ENCODE measurements at places on chromosomes 2 and 18.

DNA sequence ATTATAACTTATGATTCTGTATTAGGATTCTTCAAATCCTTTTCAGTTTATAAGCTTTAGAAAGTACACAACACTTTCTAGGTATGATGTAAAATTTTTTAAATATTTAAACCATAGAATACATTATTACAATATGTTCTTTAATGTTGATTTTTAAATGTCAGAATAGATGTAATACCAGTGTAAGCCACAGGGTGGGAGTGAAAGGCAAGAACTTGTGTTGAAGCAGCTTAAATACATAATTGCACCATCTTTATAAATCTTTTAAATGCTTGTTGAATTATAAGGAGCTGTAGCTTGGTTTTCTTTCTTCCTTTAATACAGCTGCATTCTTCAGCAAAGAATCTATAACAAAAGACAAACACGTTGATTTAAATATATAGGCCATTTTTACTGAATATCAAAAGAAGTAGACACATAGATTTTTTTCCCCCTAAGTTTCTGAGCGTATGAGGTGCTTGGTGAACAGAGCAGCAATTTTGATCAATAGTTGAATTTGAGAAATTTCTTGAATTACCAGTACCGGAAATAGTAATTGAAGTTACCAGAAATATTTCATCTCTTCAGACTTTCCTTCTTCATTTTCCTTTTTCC, 63.0 kb downstream of the TANK start:
- DNase-seq, result no peak

DNA sequence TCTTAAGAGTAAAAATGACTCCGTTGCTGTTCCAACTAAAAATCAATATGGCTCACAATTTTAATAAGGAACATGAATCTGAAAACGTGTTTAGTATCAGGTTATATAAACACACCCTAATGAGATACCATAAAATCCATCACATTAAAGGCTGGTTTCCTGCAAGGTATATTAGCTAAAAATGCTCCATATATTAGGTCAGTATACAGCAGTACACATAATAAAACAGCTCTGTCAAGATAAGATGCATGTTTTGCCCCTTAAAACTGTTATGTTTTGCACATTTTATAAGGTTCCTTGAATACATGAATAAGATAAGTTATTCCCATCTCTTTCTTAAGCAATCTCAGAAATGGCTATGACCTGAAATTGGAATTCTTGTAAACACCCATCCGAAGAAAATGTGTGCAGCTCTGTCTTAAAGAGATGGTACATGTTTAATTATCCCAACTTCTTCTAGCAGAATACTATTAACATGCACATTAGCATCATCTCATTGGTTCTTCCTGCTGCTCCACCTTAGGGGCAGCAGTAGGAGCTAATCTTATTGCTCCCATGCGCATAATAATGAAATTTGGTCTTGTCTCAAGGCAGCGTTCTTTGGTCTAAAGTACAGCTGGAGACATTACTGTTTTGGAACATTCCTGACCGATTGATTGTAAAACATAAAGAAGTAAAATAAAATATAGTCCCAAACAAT, 836.1 kb upstream of the FANCL start:
- DNase-seq, result no peak

DNA sequence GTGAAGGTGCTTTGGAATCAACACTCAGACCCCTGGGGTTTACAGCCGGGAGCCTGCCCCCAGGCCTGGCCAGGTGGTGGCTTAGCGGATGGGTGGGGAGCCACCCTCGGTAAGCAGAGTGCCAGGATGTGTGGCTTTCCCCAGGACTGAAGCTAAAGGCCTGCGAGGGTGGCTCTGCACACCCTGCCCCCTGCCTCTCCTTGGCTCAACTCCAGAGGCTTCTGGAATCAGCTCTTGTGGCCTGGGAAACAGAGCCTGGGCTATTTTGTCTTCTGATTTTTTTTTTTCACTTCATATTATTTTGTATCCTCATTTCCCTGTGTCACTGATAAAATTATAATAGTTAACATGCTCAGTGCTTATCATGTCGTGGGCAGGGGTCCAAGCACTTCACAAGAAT, 79.8 kb downstream of the RHOB start:
- DNase-seq, result no peak

- DNase-seq, result no peak
These were observed 172.3 kb downstream of the ALPK2 start for GRCh38 chr18:58456625-58457024.

- no peak for DNase-seq
These were observed 111.4 kb upstream of the CDC42EP3 start for GRCh38 chr2:37782721-37783371.

DNA sequence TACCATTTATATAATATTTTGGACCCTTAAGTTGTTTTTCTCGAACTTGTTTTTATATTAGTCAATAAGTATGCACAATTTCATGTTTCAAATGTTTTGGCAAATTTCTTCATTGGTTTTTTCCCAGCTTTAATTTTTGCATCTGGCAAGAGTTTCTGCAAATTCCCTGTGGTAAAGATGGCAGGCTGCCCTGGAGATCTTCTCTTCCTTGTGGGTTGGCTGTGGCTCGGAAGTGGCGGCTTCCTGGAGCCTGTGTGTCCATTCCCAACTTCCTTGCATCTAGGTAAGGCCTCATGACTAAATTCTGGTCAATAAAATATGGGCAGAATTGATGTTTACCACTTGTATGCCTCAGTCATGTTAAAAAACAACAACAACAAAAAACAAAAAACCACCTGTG, 818.6 kb downstream of the EPHA4 start:
- no peak for DNase-seq

- no peak for DNase-seq
These were observed 78.2 kb downstream of the PTGR3 start for GRCh38 chr18:75130591-75131328.

DNA sequence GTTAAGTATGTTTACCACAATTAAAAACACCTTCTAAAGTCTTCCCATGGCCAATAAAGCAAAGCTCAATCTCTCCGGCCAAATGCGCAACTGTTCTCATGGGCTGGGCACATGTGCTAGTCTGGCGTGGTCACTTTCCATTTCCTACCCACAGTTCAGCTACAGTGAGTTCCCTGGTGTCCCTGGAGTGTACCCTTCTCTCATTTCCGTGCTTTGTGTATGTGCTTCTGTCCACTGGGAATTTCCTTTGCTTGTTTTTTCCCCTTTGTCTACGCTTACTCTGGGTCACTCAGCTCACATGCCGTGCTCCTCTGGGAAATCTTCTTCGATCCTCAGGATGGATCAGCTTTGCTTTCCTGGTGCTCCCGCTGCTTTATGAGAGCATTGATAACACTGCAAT, 69.6 kb upstream of the GYPC start:
- DNase-seq, result no peak

GRCh38 chr2:68643011-68643873, at the start of gene PROKR1:
TSS of gene PROKR1 (plus strand) at chr2:68643579. CDS start at chr2:68645822, 2,243 bp downstream.
- no peak for DNase-seq

- no peak for DNase-seq
These were observed 124.1 kb upstream of the HNRNPA3 start for GRCh38 chr2:177088529-177088928.

DNA sequence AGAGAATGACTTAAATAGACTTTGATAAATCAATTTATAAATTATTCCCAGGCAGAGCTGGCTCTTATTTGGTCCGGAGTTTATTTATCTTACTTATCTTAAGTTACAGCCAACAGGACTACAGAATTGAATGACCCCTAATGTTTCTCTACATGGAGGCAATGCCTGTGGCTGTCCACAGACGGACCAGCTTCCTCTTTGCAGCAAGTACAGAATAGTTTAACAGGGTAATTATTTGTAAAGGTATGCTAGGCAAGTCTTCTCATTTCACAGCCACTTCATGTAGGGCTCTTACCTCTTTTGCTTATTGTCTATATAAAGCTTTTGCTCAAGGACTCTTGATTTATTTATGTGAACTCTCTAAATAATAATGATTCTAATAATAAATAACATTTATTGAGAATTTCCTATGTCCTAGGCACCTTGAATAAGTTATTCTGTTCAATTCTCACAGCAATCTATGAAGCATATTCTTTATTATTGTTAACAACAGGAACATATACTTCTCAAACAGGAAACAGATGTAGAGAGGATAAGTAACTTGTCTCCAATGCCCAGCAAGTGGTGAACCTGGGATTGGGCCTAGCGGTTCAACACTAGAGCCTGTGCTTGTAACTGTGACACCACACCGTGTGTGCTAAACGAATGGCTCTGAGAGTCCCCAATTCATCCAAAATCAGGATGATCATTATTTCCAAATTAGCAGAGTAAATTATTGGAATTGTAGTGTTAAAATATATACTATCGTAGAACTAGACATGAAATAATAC, 58.8 kb upstream of the NXPH2 start:
- no peak for DNase-seq

GRCh38 chr2:221571025-221571550, 1.0 kb downstream of the EPHA4 start:
- DNase-seq, result peak; percentile 37

- peak; percentile 18 for DNase-seq
These were observed 68.8 kb downstream of the DOK6 start for GRCh38 chr18:69469444-69469919.

DNA sequence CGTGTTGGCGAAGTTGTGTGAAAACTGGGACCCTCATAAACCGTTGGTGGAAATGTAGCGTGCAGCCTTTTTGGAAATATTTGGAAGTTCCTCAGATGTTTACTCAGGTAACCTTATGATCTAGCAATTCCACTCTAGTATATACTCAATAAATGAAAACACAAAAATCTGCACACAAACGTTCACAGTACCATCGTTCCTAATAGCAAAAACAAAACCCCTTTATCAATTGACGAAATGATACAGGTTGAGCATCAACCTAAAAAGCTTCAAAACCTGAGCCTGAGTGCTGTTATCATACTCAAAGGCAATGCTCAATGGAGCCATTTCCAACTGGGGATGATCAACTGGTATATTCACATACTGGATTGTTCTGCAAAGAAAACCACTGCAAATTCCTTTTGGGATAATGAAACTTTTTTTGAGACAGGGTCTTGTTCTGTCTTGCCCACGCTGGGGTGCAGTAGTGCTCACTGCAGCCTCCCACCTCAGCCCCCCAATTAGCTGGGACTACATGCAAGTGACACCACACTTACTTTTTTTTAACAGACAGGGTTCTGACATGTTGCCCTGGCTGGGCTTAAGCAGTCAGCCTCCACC, 777 bp upstream of the C18orf32 start:
- DNase-seq, result no peak

GRCh38 chr2:204454672-204455380, 90.4 kb upstream of the PARD3B start:
- DNase-seq, result no peak

DNA sequence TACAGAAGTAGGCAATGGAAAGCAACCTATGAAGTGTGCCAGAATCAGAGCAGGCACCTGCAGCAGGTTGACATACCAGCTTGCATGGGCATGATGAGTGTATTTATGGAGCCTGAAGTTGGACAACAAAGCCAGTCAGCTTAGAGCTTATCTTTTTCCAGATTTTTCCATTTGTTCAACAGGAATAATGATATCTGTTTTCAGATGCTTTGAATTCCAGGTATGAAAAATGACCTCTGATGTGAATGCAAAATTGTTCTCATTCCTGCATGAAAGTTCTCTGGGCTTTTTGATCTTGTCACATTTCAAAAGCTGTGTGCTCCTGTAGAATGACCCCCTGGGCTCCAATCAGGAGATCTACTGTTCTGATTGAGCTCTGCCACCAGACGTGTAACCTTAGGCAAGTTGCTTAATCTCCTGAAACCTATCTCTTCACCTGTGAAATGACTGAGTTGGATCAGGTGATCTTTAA, 38.2 kb upstream of the VIT start:
- DNase-seq, result no peak

GRCh38 chr2:20436716-20437470, 10.0 kb upstream of the RHOB start:
- DNase-seq, result no peak

DNA sequence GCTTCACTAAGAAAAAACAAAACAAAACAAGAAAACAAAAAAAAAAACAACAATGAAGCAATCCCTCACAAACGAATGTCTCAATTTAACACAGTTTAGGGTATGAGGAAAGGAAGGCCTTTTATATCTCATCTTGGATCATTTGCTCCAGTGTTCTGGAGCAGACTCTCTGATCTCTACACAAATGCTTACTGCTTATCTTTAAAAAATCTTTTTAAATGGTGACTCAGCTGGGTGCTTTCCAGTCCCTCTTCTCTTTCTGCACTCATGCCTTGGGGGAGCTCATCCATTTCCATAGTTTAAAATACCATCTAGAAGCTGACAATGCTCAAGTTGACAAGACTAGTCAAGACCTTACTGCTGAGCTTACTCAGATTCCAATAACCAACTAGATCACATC, 56.2 kb downstream of the ETAA1 start:
- no peak for DNase-seq

GRCh38 chr2:182496596-182496995, 69.8 kb upstream of the PDE1A start:
- DNase-seq, result no peak

DNA sequence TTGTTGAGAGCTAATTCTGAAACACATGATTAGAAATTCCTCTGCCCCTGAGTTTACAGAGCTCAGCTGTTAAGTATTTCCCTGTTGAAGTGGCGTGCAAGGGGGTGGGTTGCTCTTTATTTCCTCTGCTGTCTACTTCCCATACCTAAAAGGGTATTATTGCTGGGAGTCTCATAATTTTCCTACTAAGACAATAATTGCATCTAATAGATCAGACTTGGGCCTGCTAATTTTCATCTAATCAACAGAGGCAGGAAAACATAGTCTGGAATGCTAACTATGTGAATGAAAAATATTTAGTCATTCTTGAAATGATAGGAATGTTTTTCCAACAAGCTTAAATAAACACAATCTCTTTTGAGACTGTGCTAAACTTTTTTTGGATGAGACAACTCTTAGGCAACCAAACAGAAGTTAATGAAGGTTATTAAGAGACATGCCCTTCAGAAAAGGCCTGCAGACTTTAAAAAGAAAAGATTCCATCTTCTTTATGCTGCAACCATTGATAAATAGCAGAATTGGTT, 111.4 kb downstream of the FEZ2 start:
- DNase-seq, result no peak

- no peak for DNase-seq
These were observed 120.1 kb downstream of the LRP1B start for GRCh38 chr2:142010477-142011270.

DNA sequence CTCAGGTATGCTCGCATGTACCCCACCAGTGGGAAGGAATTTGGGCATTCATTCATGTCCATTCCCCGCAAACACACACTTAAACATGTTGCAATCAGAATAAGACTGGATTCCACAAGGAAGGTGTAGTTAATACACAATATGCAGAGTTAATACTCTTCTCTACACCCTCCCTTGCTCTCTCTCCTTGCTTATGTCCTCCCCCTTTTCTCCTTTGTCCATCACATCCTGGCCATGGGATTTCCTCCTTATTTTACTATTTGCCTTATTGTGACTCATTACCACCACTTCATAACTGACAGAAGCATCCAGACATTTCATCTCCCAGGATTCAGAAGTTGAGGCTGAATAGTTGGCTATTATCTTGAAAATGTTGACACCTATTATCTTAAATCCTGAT, 473.8 kb upstream of the SPHKAP start:
- DNase-seq, result no peak
